ENCODE measurements at places on chromosomes 7 and 10.

GRCh38 chr10:68506411-68506810 lies 20.9 kb downstream of the SLC25A16 start:
- DNase-seq = no peak

- DNase-seq = no peak
These were observed 200.8 kb downstream of the ELMO1 start for GRCh38 chr7:37247861-37248260.

GRCh38 chr10:96645191-96645721 lies 58.4 kb upstream of the TM9SF3 start:
- DNase-seq = no peak

DNA sequence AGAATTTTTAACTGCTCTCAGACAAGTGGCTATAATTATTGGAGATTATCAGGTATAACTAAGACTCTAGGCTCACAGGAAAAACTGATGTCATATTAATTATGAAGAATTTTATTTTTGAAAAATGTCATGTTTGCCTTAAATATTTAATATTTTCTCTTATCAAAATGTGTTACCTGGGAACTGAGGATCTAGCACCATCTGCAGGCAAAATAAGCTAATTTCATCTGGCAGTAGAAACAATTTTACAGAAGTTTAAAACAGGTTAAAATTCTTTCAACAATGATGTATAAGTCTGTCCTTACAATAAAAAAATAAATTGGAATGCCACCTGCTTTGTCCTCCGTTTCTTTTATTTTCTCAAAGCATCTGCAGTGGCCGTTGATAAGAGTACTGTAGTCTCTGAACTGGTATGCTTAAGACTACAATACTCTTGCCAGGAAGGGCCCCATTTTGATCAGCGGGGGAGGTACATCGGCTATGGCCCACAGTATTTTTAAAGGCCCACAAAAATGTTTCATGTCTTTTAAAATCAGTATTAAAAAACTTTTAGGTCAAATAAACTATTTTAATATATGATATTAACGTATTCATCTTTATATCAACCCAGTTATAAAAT lies 81.3 kb downstream of the VWDE start:
- no peak for DNase-seq

GRCh38 chr7:47211519-47211973 lies 370.4 kb downstream of the TNS3 start:
- DNase-seq = no peak

All from activated naive CD4-positive, alpha-beta T cell (primary cell).